ENCODE measurements at places on chromosomes 11 and 22.

GRCh38 chr22:48644108-48644507, 1183.6 kb downstream of the BRD1 start:
- H3K36me3 ChIP-seq, result no peaks in the 10 kb centered on the region
- H3K4me1 ChIP-seq, result no peaks in the 10 kb centered on the region
- no peaks in the 10 kb centered on the region for H3K27me3 ChIP-seq
- no peak overlapping the region for H3K27ac ChIP-seq
- no peak overlapping the region for H3K4me3 ChIP-seq

DNA sequence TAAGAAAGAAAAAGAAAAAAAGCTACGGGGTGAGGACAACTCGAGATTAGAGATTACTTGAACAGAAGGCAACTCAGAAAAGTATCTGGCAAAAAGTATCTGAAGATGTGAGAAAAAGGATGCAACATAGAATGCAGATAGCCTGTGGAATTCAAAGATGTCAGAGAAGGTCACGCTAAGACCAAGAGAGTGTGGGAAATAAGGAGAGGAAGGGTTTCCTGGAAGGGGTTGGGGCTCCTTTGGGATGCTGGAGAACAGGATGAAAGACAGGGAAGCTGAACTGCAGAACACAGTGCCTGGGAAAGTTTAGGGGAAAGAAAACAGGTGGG, 1.2 kb downstream of the GUCY1A2 start:
- H3K27ac ChIP-seq, result peak overlapping the region; percentile 62
- H3K4me3 ChIP-seq, result peak overlapping the region; percentile 50
- no peaks in the 10 kb centered on the region for H3K36me3 ChIP-seq

DNA sequence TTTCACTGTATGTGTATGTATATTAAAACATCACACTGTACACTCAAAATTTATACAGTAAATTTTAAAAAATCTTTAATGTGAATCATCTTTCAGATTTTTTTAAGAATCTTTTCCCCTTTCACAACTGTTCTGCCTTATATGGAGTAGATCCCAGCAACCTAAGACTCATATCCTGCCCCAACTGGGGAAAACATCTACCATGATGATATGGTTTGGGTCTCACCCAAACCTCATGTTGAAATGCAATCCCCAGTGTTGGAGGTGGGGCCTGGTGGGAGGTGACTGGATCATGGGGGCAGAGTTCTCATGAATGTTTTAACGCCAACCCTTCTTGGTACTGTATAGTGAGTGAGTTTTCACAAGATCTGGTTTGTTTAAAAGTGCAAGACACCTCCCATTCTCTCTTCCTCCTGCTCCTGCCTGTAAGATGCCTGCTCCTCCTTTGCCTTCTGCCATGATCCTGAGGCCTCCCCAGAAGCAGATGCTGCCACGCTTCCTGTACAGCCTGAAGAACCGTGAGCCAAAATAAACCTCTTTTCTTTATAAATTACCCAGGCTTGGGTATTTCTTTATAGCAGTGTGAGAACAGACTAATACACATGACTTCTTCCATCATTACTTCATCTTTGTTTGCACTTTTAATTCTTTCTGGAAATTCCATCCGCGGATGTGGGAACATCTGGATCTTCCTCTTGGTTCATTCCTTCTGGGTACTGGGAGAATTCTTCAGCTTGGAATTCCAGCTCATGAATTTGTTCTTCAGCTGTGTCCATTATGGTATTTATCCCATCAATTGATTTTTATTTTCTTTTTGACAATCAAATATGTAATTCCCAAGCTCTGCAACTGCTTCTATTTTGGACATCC, 36.9 kb downstream of the LINC01488 start:
- no peaks in the 10 kb centered on the region for H3K36me3 ChIP-seq
- no peak overlapping the region for H3K27ac ChIP-seq
- DNase-seq, result no peak

GRCh38 chr22:36027579-36027934, 1.1 kb downstream of the RBFOX2 start:
- DNase-seq, result no peak
- peaks cover 17% of the 10 kb centered on the region for H3K4me1 ChIP-seq
- peak overlapping the region; percentile 89 for H3K27ac ChIP-seq
- H3K27me3 ChIP-seq, result no peaks in the 10 kb centered on the region
- H3K36me3 ChIP-seq, result no peaks in the 10 kb centered on the region

DNA sequence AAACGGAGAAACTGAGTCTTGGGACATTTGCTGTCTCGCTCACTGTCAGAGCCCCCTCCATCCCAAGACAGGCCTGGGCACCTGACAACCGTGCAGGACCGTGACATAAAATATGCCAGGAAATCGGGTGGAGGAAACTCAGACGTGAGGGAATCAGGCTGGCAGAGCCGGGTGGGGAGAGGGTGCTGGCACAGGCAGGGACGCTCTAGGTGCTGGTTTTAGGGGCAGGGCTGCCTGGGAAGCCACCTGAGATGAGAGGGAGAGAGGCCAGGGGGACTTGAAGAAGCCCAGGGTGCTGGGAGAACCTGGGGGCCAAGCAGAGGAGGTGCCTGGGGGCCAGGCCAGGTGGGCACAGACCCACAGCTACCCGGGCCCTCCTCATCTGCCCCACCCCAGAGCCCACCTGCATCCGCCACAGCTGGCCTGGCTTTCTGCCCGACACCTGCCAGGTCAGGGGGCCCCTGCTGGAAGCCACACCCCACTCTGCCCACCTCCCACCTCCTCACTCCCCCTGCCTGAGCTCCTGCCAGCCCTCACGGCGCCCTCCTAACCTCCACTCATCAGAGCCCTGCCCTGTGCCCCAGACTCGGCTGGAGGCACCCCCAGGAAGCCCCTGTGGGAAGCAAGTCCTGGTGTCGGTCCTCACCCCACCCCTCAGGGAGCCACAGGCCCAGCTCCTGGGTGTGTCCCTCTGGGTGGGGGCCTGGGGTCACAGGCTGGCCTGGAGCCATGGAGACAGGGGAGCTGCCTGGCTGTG, 27.3 kb upstream of the MUC5AC start:
- H3K4me3 ChIP-seq, result no peak overlapping the region
- no peak overlapping the region for H3K27ac ChIP-seq
- H3K36me3 ChIP-seq, result no peaks in the 10 kb centered on the region
- DNase-seq, result no peak
- no peaks in the 10 kb centered on the region for H3K27me3 ChIP-seq

DNA sequence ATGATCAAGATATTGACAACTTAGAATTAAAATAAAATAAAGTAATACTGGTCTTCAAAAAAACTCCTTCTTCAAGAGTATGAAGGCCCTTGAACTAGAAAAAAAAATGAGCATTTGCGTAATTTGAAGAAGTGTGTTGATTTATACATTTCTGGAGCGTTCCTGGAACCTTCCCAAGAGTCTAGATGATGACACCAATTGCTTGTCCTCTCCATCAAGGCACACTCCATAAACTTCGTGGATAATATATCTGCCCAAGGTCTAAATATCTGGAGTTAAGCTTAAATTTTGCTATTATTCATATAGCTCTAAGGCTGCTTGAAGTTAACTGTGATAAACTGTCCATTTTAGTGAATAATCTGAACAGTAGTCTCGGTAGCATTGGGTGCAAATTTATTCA, 361.3 kb upstream of the CNTN5 start:
- H3K36me3 ChIP-seq, result no peaks in the 10 kb centered on the region
- no peaks in the 10 kb centered on the region for H3K27me3 ChIP-seq
- no peak for DNase-seq
- H3K4me3 ChIP-seq, result no peak overlapping the region

GRCh38 chr22:33429281-33429680, 371.1 kb upstream of the SYN3 start:
- H3K4me1 ChIP-seq, result no peaks in the 10 kb centered on the region
- H3K27ac ChIP-seq, result no peak overlapping the region
- no peaks in the 10 kb centered on the region for H3K27me3 ChIP-seq
- no peaks in the 10 kb centered on the region for H3K36me3 ChIP-seq
- DNase-seq, result no peak
- no peak overlapping the region for H3K4me3 ChIP-seq

DNA sequence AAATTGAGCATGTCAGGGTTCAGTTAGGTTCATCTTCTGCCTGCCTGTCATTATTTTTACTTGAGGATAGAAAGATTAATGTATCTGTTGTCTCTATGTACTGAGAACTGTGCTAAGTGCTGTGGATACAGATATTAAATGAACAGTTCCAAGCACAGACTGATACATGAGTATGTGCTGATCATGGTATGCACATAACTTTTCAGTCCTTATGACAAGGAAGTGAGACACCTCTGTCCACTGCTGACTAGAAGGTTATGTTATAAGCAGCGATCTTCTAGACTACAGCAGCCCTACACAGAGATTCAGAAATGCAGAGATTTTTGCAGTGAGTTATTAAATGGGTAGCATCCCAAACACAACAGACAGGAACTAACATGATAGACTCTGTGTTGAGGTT, 335.6 kb upstream of the MTNR1B start:
- no peaks in the 10 kb centered on the region for H3K36me3 ChIP-seq
- no peak overlapping the region for H3K27ac ChIP-seq
- no peak overlapping the region for H3K4me3 ChIP-seq
- no peak for DNase-seq
- H3K4me1 ChIP-seq, result no peaks in the 10 kb centered on the region
- no peaks in the 10 kb centered on the region for H3K27me3 ChIP-seq

GRCh38 chr11:42257534-42257933, 798.1 kb upstream of the LRRC4C start:
- no peaks in the 10 kb centered on the region for H3K36me3 ChIP-seq
- H3K4me3 ChIP-seq, result no peak overlapping the region
- H3K4me1 ChIP-seq, result no peaks in the 10 kb centered on the region
- no peak overlapping the region for H3K27ac ChIP-seq
- DNase-seq, result no peak
- no peaks in the 10 kb centered on the region for H3K27me3 ChIP-seq

GRCh38 chr22:27761665-27762064, 39.9 kb downstream of the MN1 start:
- H3K27ac ChIP-seq, result no peak overlapping the region
- H3K4me3 ChIP-seq, result no peak overlapping the region
- no peaks in the 10 kb centered on the region for H3K36me3 ChIP-seq
- no peaks in the 10 kb centered on the region for H3K27me3 ChIP-seq
- no peaks in the 10 kb centered on the region for H3K4me1 ChIP-seq

DNA sequence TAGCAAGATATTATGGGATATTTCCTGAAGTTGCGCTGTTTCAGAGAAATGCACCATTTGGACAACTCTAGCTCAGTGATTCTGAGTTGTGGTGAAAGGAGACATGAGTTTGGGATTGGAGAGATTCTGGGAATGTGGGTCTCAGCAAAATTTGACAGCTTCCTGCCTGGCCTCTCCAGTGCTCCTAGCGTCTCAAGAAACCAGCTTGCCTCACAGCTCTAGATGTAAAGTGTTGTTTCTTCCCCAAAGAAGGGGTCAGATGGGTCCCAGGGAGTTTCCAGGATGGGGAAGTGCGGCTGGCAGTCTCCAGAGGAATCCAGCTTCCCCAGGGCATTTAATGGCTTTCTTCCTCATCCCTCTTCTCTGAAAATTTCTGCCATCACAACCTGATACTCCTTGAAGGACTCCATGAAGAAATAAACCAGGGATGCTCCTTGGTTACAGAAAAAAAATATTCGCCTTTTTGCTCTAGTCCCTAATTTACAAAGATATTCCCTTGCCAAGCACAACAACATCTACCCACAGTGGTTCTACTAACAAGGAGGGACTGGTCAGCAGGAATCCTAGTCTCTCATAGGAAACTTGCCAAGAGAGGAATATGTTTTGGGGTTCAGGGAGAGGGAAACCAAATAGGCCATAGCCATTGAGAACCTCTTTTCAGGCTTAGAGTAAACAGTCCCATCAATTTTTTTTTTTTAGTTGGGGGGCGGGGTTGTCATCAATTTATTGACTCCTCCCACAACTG, 185.4 kb upstream of the E2F8 start:
- peaks cover 9% of the 10 kb centered on the region for H3K27me3 ChIP-seq
- H3K4me1 ChIP-seq, result no peaks in the 10 kb centered on the region
- DNase-seq, result no peak
- H3K27ac ChIP-seq, result no peak overlapping the region
- H3K4me3 ChIP-seq, result no peak overlapping the region

DNA sequence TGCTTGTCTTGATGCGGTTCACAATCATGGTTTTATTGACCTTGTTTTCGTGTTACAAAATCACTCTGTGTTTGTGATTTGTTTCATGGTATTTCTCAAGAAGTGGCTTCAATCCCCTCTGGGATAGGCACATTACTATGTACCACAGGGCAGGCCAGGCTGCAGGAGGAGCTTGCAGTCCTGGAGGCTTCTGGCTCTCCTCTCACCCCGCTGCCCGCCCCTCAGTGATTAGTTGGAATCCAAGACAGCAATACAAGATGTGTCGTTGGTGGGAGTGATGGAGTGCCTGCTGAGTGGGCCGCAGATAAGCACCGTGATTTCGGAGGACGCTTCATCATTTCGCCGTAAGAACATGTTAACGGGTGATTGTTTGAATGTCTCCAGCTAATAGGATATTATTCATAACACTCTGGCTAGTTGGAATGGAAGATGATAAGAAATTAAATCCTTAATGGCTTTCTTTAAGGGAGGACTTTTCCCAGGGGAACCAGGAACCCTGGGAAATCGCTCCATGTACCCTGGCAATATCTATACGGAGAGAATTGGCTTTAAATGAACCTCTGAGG, 384.4 kb downstream of the MIAT start:
- H3K27me3 ChIP-seq, result peaks cover 54% of the 10 kb centered on the region
- no peak overlapping the region for H3K4me3 ChIP-seq
- H3K27ac ChIP-seq, result no peak overlapping the region
- no peaks in the 10 kb centered on the region for H3K4me1 ChIP-seq
- no peaks in the 10 kb centered on the region for H3K36me3 ChIP-seq

DNA sequence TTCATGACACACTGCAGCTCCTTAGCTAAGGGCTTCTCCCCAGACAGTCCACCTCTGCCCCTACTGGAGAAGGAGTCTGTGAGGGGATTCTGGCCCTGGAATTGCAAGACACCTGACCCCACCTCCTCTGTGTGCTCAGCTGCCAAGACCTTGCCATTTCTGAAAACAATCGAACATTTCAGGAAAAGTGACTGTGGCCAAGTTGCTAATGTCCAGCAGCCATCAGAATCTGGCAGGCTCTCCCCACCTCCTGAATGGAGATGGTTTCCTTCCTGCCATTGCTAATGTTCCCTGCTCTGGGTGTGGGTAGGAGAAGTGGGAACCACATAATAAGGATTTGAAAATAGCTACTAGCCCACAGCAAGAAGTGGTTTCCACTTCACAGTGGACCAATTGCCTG, 127.2 kb upstream of the ALX4 start:
- H3K27ac ChIP-seq, result peak overlapping the region; percentile 69
- no peak overlapping the region for H3K4me3 ChIP-seq
- no peaks in the 10 kb centered on the region for H3K27me3 ChIP-seq
- no peak for DNase-seq
- H3K36me3 ChIP-seq, result no peaks in the 10 kb centered on the region

Measured in heart right ventricle (tissue), 16 donors.